GM23248 (cell line): ENCODE measurements at places on chromosomes 5 and 9.
A peak's percentile ranks its signal among the peaks of the same experiment; 100 is the strongest.

DNA sequence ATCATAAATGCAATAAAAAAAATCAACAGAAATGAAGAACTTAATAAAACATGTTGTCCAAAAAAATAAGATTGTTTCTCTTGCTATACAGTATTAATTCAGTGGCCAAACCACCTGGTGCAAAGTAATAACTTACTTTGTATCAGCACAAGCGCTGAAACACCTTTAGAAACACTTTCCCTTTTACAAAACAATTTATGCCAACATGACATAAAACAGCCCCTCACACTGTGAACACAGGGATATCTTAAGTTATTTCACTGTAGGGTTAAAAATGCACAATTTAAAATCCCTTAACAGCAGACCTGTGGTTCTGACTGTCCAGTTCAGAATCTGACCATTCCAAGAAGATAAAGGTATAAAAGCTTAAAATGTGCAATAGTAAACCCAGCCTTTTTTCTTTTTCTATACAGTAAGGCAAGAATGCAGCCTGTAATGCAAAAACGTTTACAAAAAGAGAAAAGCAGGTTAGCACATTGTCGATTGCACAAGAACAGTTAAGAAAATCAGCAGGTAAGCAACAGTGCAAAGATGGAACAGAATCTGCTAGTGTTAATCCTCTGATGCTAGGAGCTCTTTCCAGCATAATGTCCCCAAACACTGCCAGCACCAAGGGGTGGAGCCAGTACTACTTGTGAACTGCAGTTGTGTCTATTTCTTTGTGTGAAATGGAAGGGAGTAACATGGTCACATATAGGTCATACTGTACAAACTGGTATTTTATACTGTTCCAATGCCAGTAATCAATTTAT lies 21.6 kb downstream of the RAB14 start:
- no peak overlapping the region for H3K4me3 ChIP-seq
- DNase-seq = no peak
- peaks cover 61% of the 10 kb centered on the region for H3K36me3 ChIP-seq
- peaks cover 9% of the 10 kb centered on the region for H3K4me1 ChIP-seq
- no peaks in the 10 kb centered on the region for H3K27me3 ChIP-seq

DNA sequence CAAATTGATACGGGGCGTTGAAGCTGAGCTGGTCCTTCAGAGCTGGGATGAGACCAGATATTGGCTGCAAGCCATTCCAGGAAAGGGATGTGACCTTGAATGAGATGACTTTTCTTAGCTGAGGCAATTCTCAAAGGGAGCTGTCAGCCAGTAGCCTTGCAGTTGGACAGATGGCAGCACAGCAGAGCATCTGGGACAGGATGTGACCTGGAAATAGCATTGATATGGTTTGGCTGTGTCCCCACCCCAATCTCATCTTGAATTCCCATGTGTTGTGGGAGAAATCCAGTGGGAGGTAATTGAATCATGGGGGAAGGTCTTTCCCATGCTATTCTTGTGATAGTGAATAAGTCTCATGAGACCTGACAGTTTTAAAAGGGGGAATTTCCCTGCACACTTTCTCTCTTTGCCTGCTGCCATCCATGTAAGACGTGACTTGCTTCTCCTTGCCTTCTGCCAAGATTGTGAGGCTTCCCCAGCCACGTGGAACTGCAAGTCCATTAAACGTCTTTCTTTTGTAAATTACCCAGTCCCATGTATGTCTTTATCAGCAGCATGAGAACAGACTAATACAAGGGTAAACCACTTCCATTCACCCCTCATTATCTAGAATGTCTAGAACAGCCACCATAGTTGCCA lies 19.8 kb upstream of the MTX3 start:
- no peak for DNase-seq
- no peaks in the 10 kb centered on the region for H3K4me1 ChIP-seq
- H3K27me3 ChIP-seq = no peaks in the 10 kb centered on the region
- H3K27ac ChIP-seq = no peak overlapping the region
- H3K4me3 ChIP-seq = no peak overlapping the region
- no peaks in the 10 kb centered on the region for H3K36me3 ChIP-seq

GRCh38 chr5:85515588-85515987 lies 1102.2 kb upstream of the COX7C start:
- H3K4me3 ChIP-seq = no peak overlapping the region
- H3K27ac ChIP-seq = no peak overlapping the region
- no peaks in the 10 kb centered on the region for H3K27me3 ChIP-seq
- no peaks in the 10 kb centered on the region for H3K36me3 ChIP-seq
- DNase-seq = no peak
- H3K4me1 ChIP-seq = no peaks in the 10 kb centered on the region

- no peak overlapping the region for H3K4me3 ChIP-seq
- H3K27me3 ChIP-seq = no peaks in the 10 kb centered on the region
- H3K36me3 ChIP-seq = no peaks in the 10 kb centered on the region
- no peak overlapping the region for H3K27ac ChIP-seq
Measured at GRCh38 chr5:68443091-68443490, 227.5 kb downstream of the PIK3R1 start.

DNA sequence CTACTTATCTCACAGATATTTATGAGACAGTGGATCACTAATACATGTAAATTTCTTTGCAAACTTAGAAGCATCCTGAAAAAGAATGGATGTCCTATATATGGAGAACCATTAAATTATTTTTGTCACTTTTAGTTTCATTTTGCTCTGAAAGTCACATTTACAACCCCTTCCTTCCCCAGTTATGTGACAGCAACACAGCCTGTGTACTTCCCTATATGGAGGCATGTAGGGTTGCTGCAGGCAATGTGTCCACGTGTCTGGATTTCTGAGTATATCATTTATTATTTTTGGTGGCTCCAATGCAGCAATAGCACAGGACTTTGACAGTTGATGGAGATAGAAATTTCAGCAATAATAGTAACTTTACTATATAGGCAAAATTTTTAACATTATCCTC lies 156.4 kb downstream of the ST8SIA4 start:
- H3K27ac ChIP-seq = no peak overlapping the region
- H3K4me3 ChIP-seq = no peak overlapping the region
- no peaks in the 10 kb centered on the region for H3K36me3 ChIP-seq
- H3K27me3 ChIP-seq = no peaks in the 10 kb centered on the region
- DNase-seq = no peak

GRCh38 chr5:109644829-109645228 lies 44.9 kb upstream of the MAN2A1 start:
- H3K27ac ChIP-seq = no peak overlapping the region
- no peaks in the 10 kb centered on the region for H3K27me3 ChIP-seq
- DNase-seq = no peak
- no peak overlapping the region for H3K4me3 ChIP-seq
- no peaks in the 10 kb centered on the region for H3K36me3 ChIP-seq
- H3K4me1 ChIP-seq = no peaks in the 10 kb centered on the region

DNA sequence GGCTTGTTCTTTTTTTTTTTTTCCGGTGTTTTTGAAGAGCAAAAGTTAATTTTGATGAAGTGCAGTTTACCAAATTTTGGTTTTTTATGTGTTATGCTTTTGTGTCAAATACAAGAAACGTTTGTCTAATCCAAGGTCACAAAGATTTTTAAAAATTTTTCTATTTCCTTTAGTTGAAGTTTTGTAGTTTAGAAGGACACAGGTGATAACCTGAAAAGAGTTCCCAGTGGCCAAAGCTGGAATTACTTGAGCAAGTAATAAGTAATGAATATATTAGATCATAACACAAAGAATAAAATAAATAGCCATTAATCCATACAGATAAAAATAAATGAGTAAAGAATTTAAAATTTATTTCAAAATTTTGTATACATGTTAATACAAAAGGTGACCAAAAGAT lies 71.5 kb downstream of the FCHO2 start:
- peaks cover 20% of the 10 kb centered on the region for H3K36me3 ChIP-seq
- peaks cover 38% of the 10 kb centered on the region for H3K4me1 ChIP-seq
- H3K4me3 ChIP-seq = no peak overlapping the region
- DNase-seq = peak; percentile 7
- H3K27ac ChIP-seq = no peak overlapping the region

DNA sequence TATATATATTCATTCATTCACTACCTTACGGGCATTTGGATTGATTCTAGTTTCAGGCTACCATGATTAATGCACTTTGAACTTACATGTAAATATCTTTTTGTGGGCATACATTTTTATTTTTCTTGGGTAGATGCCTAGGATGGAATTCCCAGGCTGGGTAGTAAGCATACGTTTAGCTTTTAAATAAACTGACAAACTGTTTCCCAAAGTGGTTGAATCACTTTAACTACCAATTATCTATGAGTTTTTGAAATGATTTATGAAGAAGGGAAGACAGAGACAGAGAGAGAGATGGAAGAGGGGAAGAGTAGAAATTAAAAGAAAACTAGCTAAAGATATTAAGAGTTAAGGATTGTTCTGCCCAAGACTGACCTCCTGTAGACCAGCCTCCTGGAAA lies 612.6 kb downstream of the PSAT1 start:
- H3K27me3 ChIP-seq = no peaks in the 10 kb centered on the region
- no peak overlapping the region for H3K4me3 ChIP-seq
- H3K36me3 ChIP-seq = no peaks in the 10 kb centered on the region
- no peaks in the 10 kb centered on the region for H3K4me1 ChIP-seq

- H3K27me3 ChIP-seq = no peaks in the 10 kb centered on the region
- peaks cover 23% of the 10 kb centered on the region for H3K4me1 ChIP-seq
- no peak overlapping the region for H3K4me3 ChIP-seq
- DNase-seq = no peak
- no peaks in the 10 kb centered on the region for H3K36me3 ChIP-seq
- no peak overlapping the region for H3K27ac ChIP-seq
Measured at GRCh38 chr9:136048560-136049411, 46.3 kb downstream of the NACC2 start.

DNA sequence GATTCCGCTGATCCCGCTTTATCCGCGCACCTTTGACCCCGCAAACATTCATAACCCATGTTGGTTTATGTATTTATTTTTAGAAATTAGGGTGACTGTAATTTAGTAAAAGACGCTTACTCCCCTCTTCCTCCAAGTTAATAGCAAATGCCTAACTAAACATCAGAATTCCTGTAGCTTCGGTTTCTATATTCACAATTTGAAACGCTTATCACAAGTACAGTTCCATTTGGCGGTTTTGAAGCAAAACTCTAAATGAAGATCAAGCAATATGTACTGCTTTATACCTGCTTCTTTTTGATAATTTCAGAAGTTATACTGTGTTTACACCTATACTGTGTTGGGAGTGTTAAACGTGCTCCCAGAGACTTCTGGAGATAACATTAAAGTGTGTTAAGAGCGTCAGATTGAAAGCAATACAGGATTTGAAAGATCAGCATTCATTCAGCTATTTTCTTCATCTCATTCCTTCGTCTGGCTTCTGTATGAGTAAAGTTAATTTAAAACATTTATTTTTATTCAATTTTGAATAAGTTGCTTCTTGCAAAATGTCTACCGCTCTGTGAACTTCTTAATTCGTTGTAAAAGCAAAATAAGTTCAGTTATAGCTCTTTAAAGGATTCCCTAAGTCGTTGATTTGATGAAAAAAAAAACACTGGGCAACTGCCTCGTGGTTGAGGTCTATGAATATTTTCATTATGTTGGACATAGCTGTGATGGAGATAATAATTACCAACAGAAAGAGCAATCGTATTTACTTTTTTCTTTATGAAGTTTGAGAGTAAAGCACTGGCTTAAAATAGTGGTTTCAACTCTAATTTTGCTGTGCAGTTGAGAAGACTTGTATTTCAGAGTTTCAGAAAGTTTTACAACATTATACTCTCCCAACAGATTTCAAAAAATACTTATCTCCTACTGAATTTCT lies 2.5 kb downstream of the PRDM6 start:
- H3K27me3 ChIP-seq = peaks cover 32% of the 10 kb centered on the region
- H3K4me1 ChIP-seq = no peaks in the 10 kb centered on the region
- DNase-seq = no peak
- no peak overlapping the region for H3K4me3 ChIP-seq

- H3K27me3 ChIP-seq = peaks cover 9% of the 10 kb centered on the region
- no peaks in the 10 kb centered on the region for H3K36me3 ChIP-seq
- H3K27ac ChIP-seq = no peak overlapping the region
- DNase-seq = peak; percentile 83
Measured at GRCh38 chr5:112551419-112552032, 132.4 kb upstream of the EPB41L4A start.

DNA sequence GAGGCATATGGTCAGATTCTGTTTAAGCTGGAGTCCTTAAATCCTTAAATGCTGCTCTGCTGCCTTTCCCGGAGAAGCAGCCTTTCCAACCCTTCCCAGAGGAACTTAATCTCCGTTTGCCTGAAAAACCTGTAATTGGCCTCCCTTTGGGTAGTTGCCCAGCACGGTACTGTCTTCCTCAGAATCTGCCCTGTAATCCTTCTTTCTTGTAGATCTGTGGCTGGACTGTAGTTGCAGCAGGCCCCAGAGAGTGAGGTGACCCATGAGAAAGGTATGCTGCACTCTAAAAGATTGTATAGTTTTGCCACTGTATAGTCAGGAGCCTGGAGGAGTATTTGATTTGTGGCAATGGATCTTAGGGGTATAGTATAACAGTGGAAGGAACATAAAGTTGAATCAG lies 11.7 kb downstream of the SPIN1 start:
- H3K4me1 ChIP-seq = peaks cover 33% of the 10 kb centered on the region
- peak overlapping the region; percentile 35 for H3K4me3 ChIP-seq
- DNase-seq = peak; percentile 86
- H3K36me3 ChIP-seq = no peaks in the 10 kb centered on the region
- H3K27me3 ChIP-seq = no peaks in the 10 kb centered on the region
- peak overlapping the region; percentile 77 for H3K27ac ChIP-seq
